ENCODE measurements at places on chromosomes 7 and 10. TPM values are rescaled to one million over a fixed set of nuclear protein-coding genes. Genes with fewer than 3 reads are reported as not detected.

DNA sequence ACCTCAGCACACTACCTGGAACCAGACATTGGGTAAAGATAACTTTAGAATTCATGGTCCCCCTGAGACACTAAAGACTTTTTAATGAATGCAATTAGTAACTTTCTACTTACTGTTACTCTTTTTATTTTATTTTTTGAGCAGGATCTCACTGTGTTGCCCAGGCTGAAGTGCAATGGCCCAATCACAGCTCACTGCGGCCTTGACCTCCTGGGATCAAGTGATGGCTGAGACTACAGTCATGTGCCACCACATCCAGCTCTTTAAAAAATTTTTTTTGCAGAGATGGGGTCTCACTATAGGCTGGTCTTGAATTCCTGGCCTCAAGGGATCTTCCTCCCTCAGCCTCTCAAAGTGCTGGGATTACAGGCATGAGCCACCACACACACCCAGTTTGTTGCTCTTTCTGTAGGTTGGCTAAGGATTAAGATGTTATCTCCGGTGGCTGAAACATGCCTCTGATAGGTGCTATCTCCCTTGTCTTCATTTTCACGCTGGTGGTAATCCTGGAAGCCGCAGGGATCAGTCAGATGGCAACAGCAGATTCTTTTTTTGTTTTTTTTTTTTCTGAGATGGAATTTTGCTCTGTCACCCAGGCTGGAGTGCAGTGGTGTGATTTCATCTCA, 128.3 kb downstream of the TCF7L2 start:
- no peak for DNase-seq

GRCh38 chr10:129335942-129336341, 131.1 kb upstream of the MGMT start:
- DNase-seq = no peak

DNA sequence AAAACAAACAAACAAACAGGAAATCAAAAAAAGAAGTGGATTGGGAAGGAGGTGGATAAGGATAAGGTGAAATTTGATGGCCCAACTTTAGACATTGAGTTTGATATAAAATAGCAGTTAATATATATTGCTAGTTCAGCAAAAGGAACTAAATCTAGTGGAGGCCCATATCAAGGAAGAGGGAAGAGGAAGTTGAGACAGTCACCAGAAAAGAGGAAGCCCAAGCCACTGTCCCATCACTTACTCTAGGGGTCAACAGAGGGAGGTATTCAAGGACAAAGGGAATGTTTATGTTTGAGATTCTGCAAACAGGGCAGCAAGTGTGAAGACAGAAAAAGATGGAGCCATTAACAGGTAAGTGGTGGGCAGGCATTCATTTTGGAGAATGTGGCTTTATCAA, 3.7 kb downstream of the LAMTOR4 start:
- DNase-seq = no peak

MICU1 gene
- 54.5 TPM for total RNA-seq

NCF1 gene
- total RNA-seq = not detected

Data from H4 (cell line).